ENCODE measurements at places on chromosomes 3 and 15. TPM values are rescaled to one million over a fixed set of nuclear protein-coding genes. Genes with fewer than 3 reads are reported as not detected.

Gene SCAANT1
- total RNA-seq, result not detected

DNA sequence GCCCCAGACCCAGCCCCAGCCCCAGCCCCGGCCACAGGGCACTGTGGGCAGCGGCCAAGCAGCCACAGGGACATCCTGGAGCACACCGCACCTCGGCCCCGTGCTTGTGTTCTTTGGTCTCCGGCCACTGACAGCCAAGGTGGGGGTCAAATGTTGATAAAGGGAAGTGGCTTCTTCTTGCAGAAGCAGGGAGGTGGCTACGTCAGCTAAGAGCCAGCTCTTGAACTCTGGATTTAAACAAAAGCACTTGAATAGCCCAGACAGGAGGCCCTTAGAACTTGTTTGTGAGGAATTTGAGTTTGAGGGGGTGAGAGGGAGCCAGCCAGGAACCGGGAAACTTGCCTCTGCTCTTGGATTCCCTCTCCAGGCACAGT, 135.8 kb upstream of the ABHD17C start:
- no peaks in the 10 kb centered on the region for H3K27me3 ChIP-seq
- H3K4me1 ChIP-seq, result peaks cover 45% of the 10 kb centered on the region
- no peak overlapping the region for H3K4me3 ChIP-seq
- H3K27ac ChIP-seq, result peak overlapping the region; percentile 58
- peak; percentile 80 for DNase-seq

Gene NOX5
- total RNA-seq, result 0.14 TPM

Gene ACP3
- 11.5 TPM for total RNA-seq

DNA sequence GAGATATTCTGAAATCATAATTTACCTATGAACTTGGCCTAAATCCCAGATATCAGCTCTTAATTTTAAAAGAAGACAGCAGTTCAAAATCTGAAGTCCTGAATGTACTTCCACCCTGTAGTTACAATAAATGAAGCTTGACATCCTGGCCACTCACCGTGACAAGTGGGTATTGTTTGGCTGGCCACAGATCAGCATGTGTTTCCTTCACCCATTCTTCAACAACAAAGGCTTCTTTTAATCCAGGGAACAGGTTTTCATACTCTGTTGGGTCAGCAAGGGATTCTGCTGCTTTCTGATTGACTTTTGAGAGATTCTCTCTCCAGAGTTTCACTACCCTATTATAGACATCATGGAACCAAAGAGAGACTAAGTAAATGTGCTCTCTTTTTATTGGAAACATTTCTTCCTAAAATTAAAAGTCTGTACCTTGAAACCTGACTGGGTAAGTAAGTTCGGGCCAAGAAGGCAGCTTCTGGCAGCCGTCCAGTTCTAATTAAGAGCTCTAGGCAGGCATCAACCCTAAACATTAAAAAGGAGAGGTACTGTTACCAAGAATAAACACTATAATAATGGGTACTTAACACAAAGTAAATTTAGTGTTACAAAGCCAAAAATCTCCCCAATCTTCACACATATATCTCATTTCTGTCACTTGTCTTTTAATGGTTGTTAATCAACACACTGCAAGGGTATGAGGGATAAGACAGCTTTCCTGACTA, 15.2 kb downstream of the MRPS22 start:
- peaks cover 100% of the 10 kb centered on the region for H3K36me3 ChIP-seq
- no peak overlapping the region for H3K4me3 ChIP-seq
- H3K27ac ChIP-seq, result no peak overlapping the region
- DNase-seq, result no peak
- no peaks in the 10 kb centered on the region for H3K4me1 ChIP-seq
- no peaks in the 10 kb centered on the region for H3K27me3 ChIP-seq

Gene HTR3D
- total RNA-seq, result not detected

DNA sequence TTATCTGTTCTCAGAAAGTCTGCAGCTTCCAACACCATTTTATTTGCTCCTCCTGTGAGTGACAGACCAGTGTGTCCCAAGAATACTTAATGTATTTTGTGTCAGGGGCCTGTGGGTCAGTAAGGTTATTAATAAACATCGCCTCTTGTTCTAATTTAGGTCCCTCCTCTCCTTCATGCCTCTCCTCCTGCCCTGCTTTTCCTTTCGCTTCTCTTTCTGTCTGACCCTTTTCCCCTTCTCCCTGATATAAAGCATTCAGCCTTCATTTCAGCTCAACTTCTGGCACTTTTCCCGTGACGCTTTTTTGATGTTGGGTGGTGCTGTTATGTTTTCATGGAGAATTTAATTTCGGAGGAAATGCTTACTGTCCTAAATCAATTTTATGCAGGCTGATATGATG, 29.7 kb upstream of the NR2F2 start:
- no peak for DNase-seq
- H3K36me3 ChIP-seq, result no peaks in the 10 kb centered on the region

Gene TICRR
- total RNA-seq, result 0.09 TPM

Gene SLCO2A1
- total RNA-seq, result 234 TPM

GRCh38 chr3:174098746-174099145, 701.2 kb downstream of the NLGN1 start:
- DNase-seq, result no peak
- no peak overlapping the region for H3K4me3 ChIP-seq

- H3K4me3 ChIP-seq, result no peak overlapping the region
- H3K27me3 ChIP-seq, result no peaks in the 10 kb centered on the region
- no peak for DNase-seq
- no peaks in the 10 kb centered on the region for H3K36me3 ChIP-seq
Measured at GRCh38 chr3:129934234-129935123, 40.0 kb upstream of the TRH start.

Measured in upper lobe of right lung (tissue), 1 donor.